Right lobe of liver (tissue), 6 donors: ENCODE measurements at places on chromosomes 13 and 19. TPM values are rescaled to one million over a fixed set of nuclear protein-coding genes. Genes with fewer than 3 reads are reported as not detected.

GRCh38 chr19:10291554-10292205, 1.9 kb downstream of the ICAM5 start:
- no peaks in the 10 kb centered on the region for H3K4me1 ChIP-seq
- H3K4me3 ChIP-seq, result peak overlapping the region; percentile 15
- peaks cover 34% of the 10 kb centered on the region for H3K27me3 ChIP-seq
- no peak overlapping the region for H3K27ac ChIP-seq
- no peak for DNase-seq
- H3K36me3 ChIP-seq, result no peaks in the 10 kb centered on the region

GRCh38 chr13:65763811-65764210, 1466.3 kb downstream of the PCDH9 start:
- no peak overlapping the region for H3K4me3 ChIP-seq
- no peaks in the 10 kb centered on the region for H3K4me1 ChIP-seq

RAB3D gene
- total RNA-seq, result 3.9 TPM

DNA sequence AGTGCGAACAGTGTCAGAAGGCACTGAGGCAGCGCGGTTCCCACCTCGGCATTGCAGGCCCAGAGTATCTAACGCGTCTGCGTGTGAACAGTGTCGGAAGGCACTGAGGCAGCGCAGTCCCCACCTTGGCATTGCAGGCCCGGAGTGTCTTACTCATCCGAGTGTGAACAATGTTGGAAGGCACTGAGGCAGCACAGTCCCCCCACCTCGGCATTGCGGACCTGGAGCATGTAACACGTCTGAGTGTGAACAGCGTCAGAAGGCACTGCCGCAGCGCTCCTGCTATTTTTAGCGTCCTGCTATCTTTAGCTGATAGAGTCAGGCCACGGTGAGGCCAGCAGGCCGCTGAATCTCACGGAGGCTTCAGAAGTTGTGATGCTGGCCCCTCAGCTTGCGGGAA, 39.6 kb downstream of the ATP11A start:
- peaks cover 5% of the 10 kb centered on the region for H3K4me1 ChIP-seq
- H3K36me3 ChIP-seq, result no peaks in the 10 kb centered on the region
- no peak for DNase-seq
- H3K4me3 ChIP-seq, result no peak overlapping the region
- H3K27ac ChIP-seq, result no peak overlapping the region

- H3K4me1 ChIP-seq, result no peaks in the 10 kb centered on the region
- no peaks in the 10 kb centered on the region for H3K27me3 ChIP-seq
- H3K4me3 ChIP-seq, result no peak overlapping the region
- DNase-seq, result no peak
- H3K27ac ChIP-seq, result no peak overlapping the region
Observed at GRCh38 chr19:17020823-17021222, 5.8 kb downstream of the CPAMD8 start.

GRCh38 chr13:97429681-97430081, 4.3 kb upstream of the RAP2A start:
- no peak overlapping the region for H3K4me3 ChIP-seq
- no peak overlapping the region for H3K27ac ChIP-seq
- no peaks in the 10 kb centered on the region for H3K36me3 ChIP-seq
- DNase-seq, result no peak
- H3K27me3 ChIP-seq, result no peaks in the 10 kb centered on the region

GRCh38 chr19:2556221-2557092, 80.5 kb downstream of the GADD45B start:
- DNase-seq, result peak; percentile 21
- H3K27me3 ChIP-seq, result no peaks in the 10 kb centered on the region
- H3K36me3 ChIP-seq, result no peaks in the 10 kb centered on the region
- peaks cover 8% of the 10 kb centered on the region for H3K4me1 ChIP-seq
- no peak overlapping the region for H3K27ac ChIP-seq
- no peak overlapping the region for H3K4me3 ChIP-seq

- no peaks in the 10 kb centered on the region for H3K36me3 ChIP-seq
- H3K27me3 ChIP-seq, result no peaks in the 10 kb centered on the region
- no peak overlapping the region for H3K27ac ChIP-seq
- no peak for DNase-seq
- no peak overlapping the region for H3K4me3 ChIP-seq
- no peaks in the 10 kb centered on the region for H3K4me1 ChIP-seq
Observed at GRCh38 chr13:51261610-51262249, 39.5 kb downstream of the FAM124A start.

DNA sequence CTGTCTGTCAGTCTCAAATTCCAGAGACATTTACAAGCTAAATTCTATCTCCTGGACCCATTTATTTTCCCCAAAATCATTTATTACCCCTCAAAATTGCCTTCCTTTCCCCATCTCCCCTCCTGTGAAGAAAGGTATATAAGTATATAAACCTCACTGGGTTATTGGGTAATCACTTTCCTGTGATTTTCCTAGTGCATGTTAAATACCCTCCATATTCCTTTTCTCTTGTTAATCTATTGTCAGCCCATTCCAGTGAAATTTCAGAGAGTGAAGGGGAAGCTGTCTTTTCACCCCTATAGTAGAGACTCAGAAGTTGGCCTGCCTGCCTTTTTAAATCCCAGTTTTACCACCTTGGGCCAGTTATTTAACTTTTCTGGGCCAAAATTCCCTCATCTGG, 9.9 kb downstream of the IFNL1 start:
- no peak overlapping the region for H3K27ac ChIP-seq
- H3K36me3 ChIP-seq, result no peaks in the 10 kb centered on the region
- peaks cover 12% of the 10 kb centered on the region for H3K27me3 ChIP-seq
- no peaks in the 10 kb centered on the region for H3K4me1 ChIP-seq

NOVA2 gene
- total RNA-seq, result 2.5 TPM

DNA sequence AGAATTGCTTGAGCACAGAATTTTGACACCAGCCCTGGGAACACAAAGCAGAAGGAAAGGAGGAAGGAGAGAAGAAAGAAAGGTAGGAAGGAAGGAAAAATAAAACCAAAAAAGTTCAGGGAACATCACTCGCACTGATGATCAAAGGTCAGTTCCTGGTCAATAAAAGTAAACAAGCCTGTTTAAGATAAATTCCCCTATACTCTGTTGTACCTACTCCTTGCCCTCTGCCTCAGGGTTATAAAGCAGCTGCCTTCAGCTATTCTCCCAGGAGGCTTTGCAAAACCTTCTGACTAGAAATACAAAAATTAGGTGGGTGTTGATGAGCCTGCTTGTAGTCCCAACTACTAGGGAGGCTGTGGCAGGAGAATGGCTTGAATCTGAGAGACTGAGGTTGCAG, 14.9 kb upstream of the ZNF91 start:
- no peak overlapping the region for H3K4me3 ChIP-seq
- H3K27ac ChIP-seq, result no peak overlapping the region
- no peaks in the 10 kb centered on the region for H3K27me3 ChIP-seq
- H3K4me1 ChIP-seq, result no peaks in the 10 kb centered on the region
- no peaks in the 10 kb centered on the region for H3K36me3 ChIP-seq
- no peak for DNase-seq

- H3K4me1 ChIP-seq, result no peaks in the 10 kb centered on the region
- no peak for DNase-seq
- no peak overlapping the region for H3K27ac ChIP-seq
- H3K27me3 ChIP-seq, result no peaks in the 10 kb centered on the region
- H3K36me3 ChIP-seq, result no peaks in the 10 kb centered on the region
- no peak overlapping the region for H3K4me3 ChIP-seq
Observed at GRCh38 chr13:42660333-42660965, 86.5 kb downstream of the TNFSF11 start.

AP3D1 gene
- total RNA-seq, result 55.5 TPM

DNA sequence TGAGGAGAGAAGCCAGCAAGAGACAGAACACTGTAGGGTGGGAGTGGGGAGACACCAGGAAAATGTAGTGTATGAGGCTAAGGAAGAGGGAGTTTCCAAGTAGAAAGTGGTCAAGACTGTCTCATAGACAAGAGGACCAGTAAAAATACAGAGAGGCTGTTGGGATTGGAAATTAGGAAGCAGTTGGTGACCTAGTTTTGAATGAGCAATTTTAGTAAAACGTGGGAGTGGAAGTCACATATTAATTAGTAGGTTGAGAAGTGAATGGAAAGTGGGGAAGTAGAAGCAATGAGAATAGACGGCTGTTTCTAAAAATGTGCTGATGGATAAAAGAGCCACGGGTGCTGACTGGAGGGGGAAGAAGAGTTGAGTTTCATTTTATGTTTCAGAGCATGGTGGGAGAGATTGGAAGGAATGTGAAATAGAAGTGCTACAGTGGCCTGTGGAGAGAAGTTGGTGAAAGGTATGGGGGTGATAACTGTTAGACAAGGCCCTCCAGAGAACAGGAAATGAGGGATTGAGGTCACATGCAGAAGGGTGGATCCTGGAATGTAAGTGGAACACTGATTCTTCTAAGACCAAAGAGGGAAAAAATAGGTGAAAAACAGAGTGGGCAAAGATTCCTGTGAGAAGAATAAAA, 247.3 kb downstream of the MTUS2 start:
- no peaks in the 10 kb centered on the region for H3K27me3 ChIP-seq
- H3K27ac ChIP-seq, result no peak overlapping the region
- no peaks in the 10 kb centered on the region for H3K36me3 ChIP-seq

NEK5 gene
- not detected for total RNA-seq

DNA sequence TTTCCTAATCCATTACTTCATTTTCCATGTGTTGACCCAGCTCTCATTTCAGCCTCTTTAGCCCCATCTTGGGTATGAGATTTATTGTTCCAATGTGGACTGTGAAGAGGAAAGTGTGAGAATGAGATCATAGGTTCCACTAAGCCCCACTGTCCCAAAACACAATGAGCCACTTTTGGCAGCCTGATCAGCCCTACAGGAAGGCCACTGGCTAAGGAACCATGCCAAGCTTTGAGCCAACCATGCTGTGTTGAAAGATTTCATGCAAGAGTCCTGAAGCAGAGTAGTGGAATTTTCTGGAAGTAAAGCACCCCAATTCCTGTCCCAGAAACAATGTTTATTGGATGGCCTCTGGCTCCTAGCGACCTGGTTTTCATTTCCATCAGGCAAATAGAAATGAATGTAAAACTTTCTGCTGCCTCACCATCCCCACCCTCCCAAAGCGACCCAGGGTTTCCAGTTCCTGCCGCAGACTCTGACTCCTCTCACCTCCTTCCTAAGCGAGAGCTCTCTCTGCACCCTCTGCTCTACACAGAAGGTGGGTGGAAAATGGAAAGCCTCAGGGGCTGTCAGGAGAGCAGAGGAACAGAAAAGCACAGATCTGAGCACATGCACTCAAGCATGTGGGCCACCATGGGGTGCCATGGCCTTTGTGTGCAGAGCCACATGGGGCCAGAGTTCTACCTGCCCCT, 73.1 kb downstream of the KCTD12 start:
- H3K4me1 ChIP-seq, result no peaks in the 10 kb centered on the region
- no peak overlapping the region for H3K4me3 ChIP-seq
- no peaks in the 10 kb centered on the region for H3K27me3 ChIP-seq
- no peaks in the 10 kb centered on the region for H3K36me3 ChIP-seq

DLEU7 gene
- not detected for total RNA-seq

- no peaks in the 10 kb centered on the region for H3K36me3 ChIP-seq
- H3K4me1 ChIP-seq, result no peaks in the 10 kb centered on the region
- no peaks in the 10 kb centered on the region for H3K27me3 ChIP-seq
- DNase-seq, result no peak
- no peak within 1 kb of the TSS for H3K4me3 ChIP-seq
- no peak within 1 kb of the TSS for H3K27ac ChIP-seq
Observed at GRCh38 chr19:55370305-55370988, at the start of gene IL11. IL11 (minus strand) TSS chr19:55370463; CDS start chr19:55370310, 153 bp downstream.

CDX2 gene
- not detected for total RNA-seq

GRCh38 chr13:65915195-65915594, 1314.9 kb downstream of the PCDH9 start:
- H3K4me1 ChIP-seq, result no peaks in the 10 kb centered on the region
- no peak for DNase-seq
- H3K36me3 ChIP-seq, result no peaks in the 10 kb centered on the region
- H3K4me3 ChIP-seq, result no peak overlapping the region

- no peak overlapping the region for H3K4me3 ChIP-seq
- no peak for DNase-seq
- no peaks in the 10 kb centered on the region for H3K4me1 ChIP-seq
- no peaks in the 10 kb centered on the region for H3K36me3 ChIP-seq
- no peaks in the 10 kb centered on the region for H3K27me3 ChIP-seq
Observed at GRCh38 chr19:34490141-34490766, 8.7 kb downstream of the WTIP start.

CRLF1 gene
- total RNA-seq, result 1.2 TPM

DNA sequence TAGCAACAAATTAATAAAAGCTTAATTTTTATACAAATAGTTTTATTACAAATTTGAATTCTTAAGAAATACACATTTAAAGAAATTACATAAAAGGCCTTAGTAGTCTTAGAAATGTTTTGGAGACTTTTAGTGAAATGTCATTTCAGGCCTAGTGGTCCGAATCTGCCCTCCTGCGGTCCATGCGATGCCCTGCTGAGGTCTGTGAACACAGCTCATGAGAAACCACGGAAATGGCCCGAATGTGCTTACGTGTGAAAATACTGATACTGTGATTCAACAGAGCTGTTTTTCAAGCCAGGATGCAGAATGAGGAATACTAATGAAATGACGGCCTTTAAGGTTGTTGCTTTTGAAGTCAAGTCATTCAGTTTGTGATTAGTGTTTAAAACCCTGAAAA, 157.9 kb downstream of the COL4A1 start:
- DNase-seq, result no peak
- H3K27me3 ChIP-seq, result no peaks in the 10 kb centered on the region
- no peak overlapping the region for H3K4me3 ChIP-seq
- H3K36me3 ChIP-seq, result no peaks in the 10 kb centered on the region
- H3K27ac ChIP-seq, result no peak overlapping the region

PDX1 gene
- total RNA-seq, result 0.66 TPM

DNA sequence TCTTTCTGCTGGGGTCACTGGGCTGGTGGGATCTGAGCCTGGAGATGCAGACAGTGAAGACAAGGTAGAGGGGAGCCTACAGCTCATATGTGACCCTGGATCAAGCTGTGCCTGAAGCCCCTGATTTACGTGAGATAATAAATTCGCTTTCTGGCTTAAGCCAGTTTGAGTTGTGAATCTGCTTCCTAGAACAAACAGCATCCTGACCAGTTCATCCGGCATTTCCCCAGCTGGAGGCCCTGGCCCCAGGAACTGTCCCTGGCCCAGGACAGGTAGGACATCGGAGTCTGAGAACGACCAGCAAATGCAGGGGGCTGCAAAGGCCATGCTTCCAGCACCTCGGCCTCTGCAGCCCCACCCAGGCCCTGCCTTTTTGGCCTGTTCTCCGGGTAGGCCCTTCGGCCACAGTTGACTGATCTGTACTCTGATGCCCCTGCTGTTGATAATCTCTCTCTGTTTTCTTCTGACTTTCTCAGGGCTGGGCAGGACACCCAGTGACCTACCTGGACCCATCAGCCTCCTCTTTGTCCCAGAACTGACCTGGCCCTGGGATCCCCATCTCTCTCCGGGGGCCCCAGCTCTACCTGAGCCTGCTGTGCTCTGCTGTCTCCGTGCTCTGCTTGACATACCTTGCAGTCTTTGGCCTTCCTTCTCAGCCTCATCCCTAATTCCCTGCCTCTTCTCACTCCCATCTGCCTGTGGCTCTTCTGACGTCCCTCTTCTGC, 9.5 kb upstream of the VSIG10L start:
- no peak overlapping the region for H3K4me3 ChIP-seq
- no peaks in the 10 kb centered on the region for H3K4me1 ChIP-seq
- H3K27me3 ChIP-seq, result no peaks in the 10 kb centered on the region
- no peak overlapping the region for H3K27ac ChIP-seq
- no peak for DNase-seq

NMRK2 gene
- not detected for total RNA-seq

- no peaks in the 10 kb centered on the region for H3K27me3 ChIP-seq
- H3K4me1 ChIP-seq, result no peaks in the 10 kb centered on the region
- peak; percentile 96 for DNase-seq
Observed at GRCh38 chr13:80341101-80341755, at the start of gene SPRY2. SPRY2 (minus strand) TSS chr13:80341126; CDS start chr13:80337705, 3,421 bp downstream.

GRCh38 chr19:16444269-16444600, 27.5 kb downstream of the EPS15L1 start:
- no peak overlapping the region for H3K27ac ChIP-seq
- peaks cover 15% of the 10 kb centered on the region for H3K4me1 ChIP-seq
- no peak overlapping the region for H3K4me3 ChIP-seq
- H3K27me3 ChIP-seq, result no peaks in the 10 kb centered on the region
- DNase-seq, result no peak
